ENCODE measurements at places on chromosomes 2 and 18. TPM values are rescaled to one million over a fixed set of nuclear protein-coding genes. Genes with fewer than 3 reads are reported as not detected.

Gene DSC3
- total RNA-seq, result 11.1 TPM

- DNase-seq, result no peak
- no peaks in the 10 kb centered on the region for H3K36me3 ChIP-seq
- no peak overlapping the region for H3K27ac ChIP-seq
- no peaks in the 10 kb centered on the region for H3K4me1 ChIP-seq
Measured at GRCh38 chr2:1757567-1757966, 13.3 kb upstream of the PXDN start.

Gene DSG1
- not detected for total RNA-seq

Gene TMEM214
- total RNA-seq, result 56.1 TPM

DNA sequence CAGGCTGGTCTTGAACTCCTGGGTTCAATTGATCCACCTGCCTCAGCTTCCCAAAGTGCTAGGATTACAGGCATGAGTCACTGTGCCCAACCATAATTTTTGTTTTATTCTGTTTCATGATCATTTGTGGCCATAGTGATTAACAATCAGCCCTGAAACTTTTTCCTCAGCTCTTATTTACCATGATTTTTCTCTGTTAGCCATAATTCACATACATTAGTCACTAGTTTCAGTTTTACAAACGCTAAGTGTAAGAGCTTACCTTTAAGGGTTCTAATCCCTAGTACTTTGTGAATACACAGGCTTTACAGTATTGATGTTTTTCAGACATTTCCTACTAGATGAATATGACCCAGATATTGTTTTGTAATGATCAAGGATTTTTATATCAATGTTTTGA, 216.1 kb downstream of the DPP4 start:
- H3K4me3 ChIP-seq, result no peak overlapping the region
- no peak overlapping the region for H3K27ac ChIP-seq
- H3K27me3 ChIP-seq, result no peaks in the 10 kb centered on the region
- no peak for DNase-seq
- H3K36me3 ChIP-seq, result no peaks in the 10 kb centered on the region
- no peaks in the 10 kb centered on the region for H3K4me1 ChIP-seq

DNA sequence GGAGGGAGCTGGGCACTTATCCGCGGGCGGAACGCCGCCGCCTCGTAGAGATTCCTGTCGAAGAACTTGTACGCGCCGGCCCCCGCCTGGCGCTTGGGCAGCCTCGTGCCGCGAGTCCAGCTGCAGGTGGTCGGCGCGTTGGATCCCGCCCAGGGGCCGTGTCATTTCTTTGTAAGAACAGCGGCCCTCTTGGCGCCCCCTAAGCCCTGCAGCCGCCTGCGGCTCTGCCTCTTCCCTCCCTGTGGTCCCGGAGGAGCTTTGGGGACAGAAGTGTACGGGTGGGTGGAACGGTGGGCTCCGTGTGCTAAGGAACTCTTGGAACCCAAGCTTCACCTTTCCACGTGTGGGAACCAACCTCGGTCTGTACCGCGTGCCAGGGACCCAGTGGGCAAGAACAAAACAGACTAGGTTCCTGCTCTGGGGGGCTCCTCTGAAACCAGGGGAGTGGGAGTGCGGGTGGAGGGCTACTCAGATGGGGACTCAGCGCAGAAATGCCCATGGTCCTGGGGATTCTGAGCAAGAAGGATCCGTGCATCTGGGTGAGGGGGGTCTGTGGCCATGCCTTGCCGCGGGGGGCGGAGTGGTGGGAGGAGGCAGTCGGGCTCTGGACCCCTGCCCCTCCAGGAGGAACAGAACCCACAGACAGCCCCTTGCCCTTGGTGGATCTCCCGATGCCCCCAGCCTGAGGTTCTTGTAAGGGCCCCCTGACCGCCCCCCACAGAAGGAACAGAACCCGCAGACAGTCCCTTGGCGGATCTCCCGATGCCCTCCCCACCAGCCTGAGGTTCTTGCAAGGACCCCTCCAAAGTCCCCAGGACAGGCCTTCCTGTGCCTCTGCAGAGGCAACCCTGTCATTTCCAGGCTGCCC, 1.5 kb downstream of the GPC1 start:
- H3K27me3 ChIP-seq, result no peaks in the 10 kb centered on the region
- H3K27ac ChIP-seq, result no peak overlapping the region
- H3K36me3 ChIP-seq, result no peaks in the 10 kb centered on the region
- peaks cover 30% of the 10 kb centered on the region for H3K4me1 ChIP-seq
- H3K4me3 ChIP-seq, result peak overlapping the region; percentile 80

Gene POTEI
- total RNA-seq, result not detected

GRCh38 chr2:96124406-96125265, 8.3 kb upstream of the ADRA2B start:
- no peak for DNase-seq
- H3K4me3 ChIP-seq, result no peak overlapping the region
- no peaks in the 10 kb centered on the region for H3K4me1 ChIP-seq
- peaks cover 23% of the 10 kb centered on the region for H3K27me3 ChIP-seq
- H3K36me3 ChIP-seq, result no peaks in the 10 kb centered on the region

GRCh38 chr2:108129636-108130035, 110.1 kb upstream of the SULT1C3 start:
- peaks cover 40% of the 10 kb centered on the region for H3K27me3 ChIP-seq
- no peak overlapping the region for H3K4me3 ChIP-seq
- no peaks in the 10 kb centered on the region for H3K4me1 ChIP-seq
- H3K27ac ChIP-seq, result no peak overlapping the region
- H3K36me3 ChIP-seq, result no peaks in the 10 kb centered on the region

- no peak overlapping the region for H3K27ac ChIP-seq
- no peaks in the 10 kb centered on the region for H3K4me1 ChIP-seq
- H3K36me3 ChIP-seq, result no peaks in the 10 kb centered on the region
- H3K27me3 ChIP-seq, result no peaks in the 10 kb centered on the region
Measured at GRCh38 chr2:195018462-195018861, 638.6 kb upstream of the SLC39A10 start.

Gene FBXO36
- 4.3 TPM for total RNA-seq

Gene HRH4
- not detected for total RNA-seq

DNA sequence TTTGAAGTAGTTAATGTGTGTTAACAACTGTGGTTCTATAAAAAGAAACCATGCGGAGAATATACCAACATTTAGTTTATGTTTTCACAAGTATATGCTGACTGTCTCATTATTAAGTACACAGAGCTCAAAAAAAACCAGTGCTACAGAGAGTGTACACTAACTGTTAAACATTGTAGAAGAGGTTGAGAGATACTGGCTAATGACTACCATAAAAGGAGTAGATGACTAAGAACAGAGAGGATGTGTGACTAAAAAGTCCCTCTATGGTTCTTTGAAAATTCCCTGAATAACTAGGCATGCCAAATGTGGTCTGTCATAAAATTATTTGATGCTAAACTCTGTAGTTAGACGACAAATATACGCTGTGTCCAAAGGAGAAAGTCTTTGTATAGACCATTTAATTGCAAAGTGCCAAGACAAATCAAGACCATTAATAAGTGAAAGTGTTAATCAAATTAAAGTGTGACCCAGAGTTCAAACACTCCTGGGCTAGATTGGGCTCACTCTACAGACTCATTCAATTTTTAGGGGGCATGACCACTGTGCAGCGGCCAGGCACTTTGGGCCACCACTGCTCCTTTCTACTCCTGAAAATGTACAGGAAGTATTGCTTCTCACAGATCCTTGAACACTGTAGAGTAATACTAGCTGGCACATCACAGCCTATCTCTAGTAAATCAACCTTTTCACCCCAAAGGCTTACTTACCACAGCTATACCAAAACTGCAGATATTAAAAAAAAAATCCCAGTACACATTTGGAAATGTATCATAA, 45.1 kb upstream of the SERTAD2 start:
- peak overlapping the region; percentile 60 for H3K27ac ChIP-seq
- H3K36me3 ChIP-seq, result no peaks in the 10 kb centered on the region
- peaks cover 23% of the 10 kb centered on the region for H3K4me1 ChIP-seq
- no peak overlapping the region for H3K4me3 ChIP-seq
- DNase-seq, result peak; percentile 92

- H3K27me3 ChIP-seq, result no peaks in the 10 kb centered on the region
- H3K4me1 ChIP-seq, result no peaks in the 10 kb centered on the region
- no peaks in the 10 kb centered on the region for H3K36me3 ChIP-seq
- no peak overlapping the region for H3K27ac ChIP-seq
Measured at GRCh38 chr18:50924372-50924771, 43.5 kb upstream of the ELAC1 start.

DNA sequence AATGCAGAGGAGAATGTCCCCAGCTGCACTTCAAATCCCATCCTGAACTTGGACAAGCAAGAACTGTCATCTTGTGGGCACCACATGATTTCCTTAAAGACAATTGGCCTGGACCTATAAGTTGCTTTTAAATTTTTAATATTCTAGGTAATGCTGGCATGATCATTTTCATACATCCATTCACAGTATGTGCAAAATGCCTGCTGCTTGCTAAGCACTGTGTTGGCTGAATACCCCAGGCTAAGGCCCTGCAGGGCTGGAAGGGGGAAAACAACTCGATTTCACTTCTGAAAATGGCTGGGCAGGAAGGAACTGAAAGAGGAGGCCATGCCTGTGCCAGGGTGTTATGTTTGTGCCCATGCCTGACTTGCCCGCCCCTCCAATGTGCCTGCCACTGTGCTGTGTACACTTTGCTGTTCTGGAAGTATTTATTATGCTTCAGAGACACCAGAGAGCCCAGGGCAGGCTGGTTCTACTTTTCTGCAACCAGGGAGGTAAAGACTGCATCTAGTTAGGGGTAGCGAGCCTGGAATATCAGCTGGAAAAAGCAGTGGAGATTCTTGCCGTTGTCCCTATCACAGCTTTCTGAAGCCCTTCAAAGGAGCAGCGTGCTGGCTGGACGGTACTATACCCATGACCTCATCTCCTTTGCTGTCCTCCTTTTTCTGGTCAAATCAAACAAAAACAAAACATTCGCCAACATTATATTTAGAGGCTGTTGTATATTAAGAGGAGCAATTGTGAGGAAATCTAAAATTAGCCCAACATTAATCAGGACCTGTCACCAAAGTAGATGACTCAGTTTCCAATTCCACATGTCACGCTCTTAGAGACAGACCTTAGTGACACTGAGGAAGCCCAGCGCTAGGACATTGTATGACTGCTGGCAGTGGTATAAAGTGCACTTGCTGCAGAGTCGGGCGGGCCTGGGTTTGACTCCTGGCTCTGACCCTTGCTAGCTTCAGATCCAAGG, 158.1 kb downstream of the DDX1 start:
- no peak overlapping the region for H3K27ac ChIP-seq
- no peaks in the 10 kb centered on the region for H3K36me3 ChIP-seq
- H3K4me3 ChIP-seq, result no peak overlapping the region
- no peak for DNase-seq
- H3K27me3 ChIP-seq, result peaks cover 48% of the 10 kb centered on the region
- no peaks in the 10 kb centered on the region for H3K4me1 ChIP-seq

- DNase-seq, result no peak
- no peaks in the 10 kb centered on the region for H3K27me3 ChIP-seq
- no peak overlapping the region for H3K4me3 ChIP-seq
- H3K4me1 ChIP-seq, result peaks cover 8% of the 10 kb centered on the region
- peak overlapping the region; percentile 84 for H3K27ac ChIP-seq
Measured at GRCh38 chr2:230520061-230520874, 104.3 kb downstream of the SP100 start.

Gene SUCLG1
- total RNA-seq, result 83.4 TPM

Gene CAVIN2
- total RNA-seq, result 0.07 TPM

Gene PRSS56
- total RNA-seq, result not detected

- DNase-seq, result peak; percentile 40
- H3K4me3 ChIP-seq, result no peak overlapping the region
- H3K4me1 ChIP-seq, result peaks cover 5% of the 10 kb centered on the region
- H3K36me3 ChIP-seq, result no peaks in the 10 kb centered on the region
Measured at GRCh38 chr2:168338292-168338691, 90.9 kb upstream of the STK39 start.

GRCh38 chr18:58249712-58250111, 205.7 kb downstream of the NEDD4L start:
- no peak overlapping the region for H3K4me3 ChIP-seq
- H3K4me1 ChIP-seq, result peaks cover 17% of the 10 kb centered on the region
- peaks cover 30% of the 10 kb centered on the region for H3K36me3 ChIP-seq
- no peak for DNase-seq

Gene TRIB2
- 35.2 TPM for total RNA-seq

All from PC-3 (cell line).